ENCODE measurements at places on chromosomes 7 and 10. TPM values are rescaled to one million over a fixed set of nuclear protein-coding genes. Genes with fewer than 3 reads are reported as not detected.

DNA sequence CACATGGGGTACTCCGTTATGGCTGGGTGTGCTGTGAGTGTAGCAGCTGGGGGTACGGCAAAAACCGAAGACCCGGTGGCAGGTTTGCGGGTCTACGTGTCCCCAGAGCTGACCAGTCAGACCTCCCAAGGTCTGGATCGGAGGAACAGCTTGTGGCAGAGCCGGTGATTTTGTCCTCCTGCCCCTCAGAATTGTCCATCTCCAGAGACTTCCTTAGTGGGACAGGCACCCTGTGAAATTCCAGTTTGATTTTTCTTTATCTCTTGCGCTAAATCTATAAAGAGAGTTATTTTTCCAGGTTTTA is 1.0 kb downstream of the EIF3B start:
- H3K36me3 ChIP-seq, result no peaks in the 10 kb centered on the region
- H3K4me1 ChIP-seq, result no peaks in the 10 kb centered on the region
- no peaks in the 10 kb centered on the region for H3K27me3 ChIP-seq
- peak overlapping the region; percentile 66 for H3K27ac ChIP-seq

GRCh38 chr10:59465088-59465487 is 102.7 kb upstream of the FAM13C start:
- H3K4me3 ChIP-seq, result no peak overlapping the region
- DNase-seq, result no peak
- no peaks in the 10 kb centered on the region for H3K36me3 ChIP-seq
- H3K27ac ChIP-seq, result no peak overlapping the region

GRCh38 chr7:37081436-37081835 is 357.1 kb upstream of the AOAH start:
- no peak overlapping the region for H3K27ac ChIP-seq
- no peaks in the 10 kb centered on the region for H3K36me3 ChIP-seq
- DNase-seq, result no peak
- no peaks in the 10 kb centered on the region for H3K27me3 ChIP-seq

DNA sequence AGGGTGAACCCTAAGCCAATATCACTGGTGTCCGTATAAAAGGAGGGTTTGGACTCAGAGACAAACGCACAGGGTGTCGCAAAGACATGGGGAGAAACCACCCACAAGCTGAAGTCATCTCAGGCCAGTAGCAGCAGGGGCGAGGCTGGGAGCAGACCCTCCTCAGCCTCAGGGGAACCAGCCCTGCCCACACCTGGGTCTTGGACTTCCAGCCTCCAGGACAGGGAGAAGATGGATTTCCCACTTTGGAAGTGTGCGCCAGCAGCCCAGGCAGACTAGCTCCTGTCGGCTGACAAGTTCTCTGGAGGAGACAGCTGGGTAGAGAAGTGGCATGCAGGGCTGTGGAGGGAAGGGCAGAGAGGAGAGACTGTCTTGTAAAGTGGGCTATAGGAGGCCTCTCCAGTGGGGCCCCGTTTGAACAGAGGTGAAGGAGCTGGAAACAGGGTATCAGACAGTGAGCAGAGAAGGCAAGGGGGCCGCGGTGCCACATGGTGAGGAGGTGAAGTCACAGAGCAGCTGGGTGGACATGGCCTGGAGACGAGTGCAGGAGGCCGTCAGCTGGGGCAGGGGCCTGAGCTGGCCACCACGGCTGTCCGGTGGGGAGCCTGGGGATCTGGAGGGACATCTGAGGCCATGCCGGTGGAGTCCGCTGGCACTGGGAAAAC is 475.6 kb downstream of the PTPRN2 start:
- H3K4me3 ChIP-seq, result no peak overlapping the region
- no peak overlapping the region for H3K27ac ChIP-seq
- no peaks in the 10 kb centered on the region for H3K36me3 ChIP-seq
- no peaks in the 10 kb centered on the region for H3K27me3 ChIP-seq
- no peaks in the 10 kb centered on the region for H3K4me1 ChIP-seq

DNA sequence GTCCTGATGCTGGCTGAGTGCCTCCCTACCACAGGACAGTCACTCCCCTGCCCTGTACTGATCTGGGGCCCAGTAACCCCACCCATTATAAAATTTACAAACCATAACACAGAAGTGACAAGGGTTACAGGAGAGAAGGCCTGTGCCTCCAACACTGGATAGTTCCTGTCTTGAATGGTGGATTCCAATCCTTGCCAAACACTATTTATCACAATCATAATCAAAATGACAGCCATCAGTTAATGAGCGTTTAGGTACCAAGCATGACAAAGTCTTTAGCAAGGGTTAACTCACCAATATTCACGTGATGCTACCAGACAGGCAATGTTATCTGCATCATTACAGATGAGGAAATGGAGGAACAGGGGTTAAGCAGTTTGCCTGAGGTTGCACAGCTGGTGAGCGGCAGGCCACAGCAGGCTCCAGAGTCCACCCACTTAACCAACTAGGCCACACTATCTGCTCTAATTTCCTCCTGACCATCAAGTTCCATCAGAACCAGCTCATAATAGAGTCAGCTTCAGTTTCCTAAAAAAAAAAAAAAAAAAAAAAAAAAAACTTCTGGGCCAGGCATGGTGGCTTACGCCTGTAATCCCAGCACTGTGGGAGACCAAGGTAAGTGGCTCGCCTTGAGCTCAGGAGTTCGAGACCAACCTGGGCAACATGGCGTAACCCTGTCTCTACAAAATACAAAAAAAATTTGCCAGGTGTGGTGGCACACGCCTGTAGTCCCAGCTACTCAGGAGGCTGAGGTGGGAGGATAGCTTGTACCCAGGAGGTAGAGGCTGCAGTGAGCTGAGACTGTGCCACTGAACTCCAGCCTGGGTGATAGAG is 14.2 kb downstream of the PDLIM1 start:
- DNase-seq, result no peak
- peak overlapping the region; percentile 92 for H3K27ac ChIP-seq
- H3K4me3 ChIP-seq, result no peak overlapping the region
- no peaks in the 10 kb centered on the region for H3K4me1 ChIP-seq

DNA sequence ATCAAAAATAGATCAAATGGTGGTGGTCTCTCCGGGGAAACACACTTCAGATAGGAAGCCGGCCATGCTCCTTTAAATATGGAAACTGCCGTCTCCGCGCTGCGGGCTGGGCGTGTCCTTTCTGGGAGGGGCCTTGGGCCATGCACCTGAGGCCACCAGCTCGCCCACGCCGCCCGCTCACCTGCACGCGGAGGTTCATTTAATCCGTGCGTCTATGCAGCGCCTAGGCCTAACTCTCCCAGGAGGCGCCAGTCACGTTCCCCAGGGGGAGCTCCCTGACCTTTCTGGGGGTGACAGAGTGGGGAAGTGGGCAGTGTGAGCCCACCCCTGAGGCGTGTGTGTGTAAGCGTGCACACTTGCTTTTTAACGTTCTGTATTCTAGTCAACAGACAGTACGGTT is 64.0 kb downstream of the C10orf143 start:
- H3K36me3 ChIP-seq, result no peaks in the 10 kb centered on the region
- no peaks in the 10 kb centered on the region for H3K27me3 ChIP-seq
- DNase-seq, result no peak
- H3K4me3 ChIP-seq, result no peak overlapping the region
- H3K27ac ChIP-seq, result no peak overlapping the region

GRCh38 chr10:49598986-49599385 is 11.1 kb upstream of the SLC18A3 start:
- no peak overlapping the region for H3K4me3 ChIP-seq
- no peak for DNase-seq
- no peaks in the 10 kb centered on the region for H3K27me3 ChIP-seq
- H3K4me1 ChIP-seq, result no peaks in the 10 kb centered on the region
- H3K27ac ChIP-seq, result no peak overlapping the region
- H3K36me3 ChIP-seq, result no peaks in the 10 kb centered on the region

GRCh38 chr7:100483722-100484672 is at the start of gene NYAP1:
Gene NYAP1 (plus strand): TSS chr7:100483927. CDS start chr7:100485312, 1,385 bp downstream.
- no peaks in the 10 kb centered on the region for H3K36me3 ChIP-seq
- peak within 1 kb of the TSS; percentile 53 for H3K4me3 ChIP-seq
- H3K27me3 ChIP-seq, result no peaks in the 10 kb centered on the region
- DNase-seq, result no peak
- H3K27ac ChIP-seq, result peak within 1 kb of the TSS; percentile 18

DNA sequence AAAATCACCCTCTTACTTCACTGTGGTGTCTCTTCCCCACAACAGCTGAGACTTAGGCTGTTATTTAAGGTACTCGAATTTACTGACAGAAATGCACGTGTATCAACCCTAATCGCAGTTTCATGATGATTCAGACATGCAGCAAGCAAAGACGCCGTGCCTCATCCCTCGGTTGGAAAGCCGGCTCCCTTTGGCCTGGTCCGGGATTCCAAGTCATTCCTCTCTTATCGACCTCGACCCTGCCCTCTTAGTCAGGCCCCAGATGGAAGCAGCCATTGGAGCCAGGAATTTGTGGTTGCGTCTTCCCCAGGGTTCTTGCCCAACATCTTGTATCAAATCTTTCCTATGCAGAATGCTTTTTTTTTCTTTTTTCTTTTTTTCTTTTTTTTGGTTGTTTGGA is 229.5 kb downstream of the GATA3 start:
- no peaks in the 10 kb centered on the region for H3K36me3 ChIP-seq
- H3K27ac ChIP-seq, result no peak overlapping the region
- no peak overlapping the region for H3K4me3 ChIP-seq
- H3K4me1 ChIP-seq, result no peaks in the 10 kb centered on the region
- no peak for DNase-seq
- no peaks in the 10 kb centered on the region for H3K27me3 ChIP-seq

GRCh38 chr10:127736915-127737562 is at the start of gene FOXI2:
Gene FOXI2 (plus strand): TSS chr10:127737185. CDS start chr10:127737274, 89 bp downstream.
- H3K4me1 ChIP-seq, result peaks cover 5% of the 10 kb centered on the region
- DNase-seq, result no peak
- H3K36me3 ChIP-seq, result no peaks in the 10 kb centered on the region
- no peak within 1 kb of the TSS for H3K27ac ChIP-seq
- no peak within 1 kb of the TSS for H3K4me3 ChIP-seq

DNA sequence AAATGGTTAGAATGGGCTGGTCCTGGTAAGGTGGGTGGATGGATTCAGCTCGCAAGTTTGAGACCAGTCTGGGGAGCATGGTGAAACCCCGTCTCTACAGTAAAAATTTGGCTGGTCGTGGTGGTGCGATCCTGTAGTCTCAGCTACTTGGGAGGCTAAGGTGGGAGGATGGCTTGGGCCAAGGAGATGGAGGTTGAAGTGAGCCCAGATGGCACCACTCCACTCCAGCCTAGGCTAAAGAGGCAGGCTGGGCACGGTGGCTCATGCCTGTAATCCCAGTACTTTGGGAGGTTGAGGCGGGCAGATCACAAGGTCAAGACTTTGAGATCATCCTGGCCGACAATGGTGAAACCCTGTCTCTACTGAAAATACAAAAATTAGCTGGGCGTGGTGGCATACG is 15.3 kb downstream of the IFT22 start:
- no peak overlapping the region for H3K27ac ChIP-seq
- H3K27me3 ChIP-seq, result peaks cover 5% of the 10 kb centered on the region
- H3K4me1 ChIP-seq, result no peaks in the 10 kb centered on the region
- H3K4me3 ChIP-seq, result no peak overlapping the region

DNA sequence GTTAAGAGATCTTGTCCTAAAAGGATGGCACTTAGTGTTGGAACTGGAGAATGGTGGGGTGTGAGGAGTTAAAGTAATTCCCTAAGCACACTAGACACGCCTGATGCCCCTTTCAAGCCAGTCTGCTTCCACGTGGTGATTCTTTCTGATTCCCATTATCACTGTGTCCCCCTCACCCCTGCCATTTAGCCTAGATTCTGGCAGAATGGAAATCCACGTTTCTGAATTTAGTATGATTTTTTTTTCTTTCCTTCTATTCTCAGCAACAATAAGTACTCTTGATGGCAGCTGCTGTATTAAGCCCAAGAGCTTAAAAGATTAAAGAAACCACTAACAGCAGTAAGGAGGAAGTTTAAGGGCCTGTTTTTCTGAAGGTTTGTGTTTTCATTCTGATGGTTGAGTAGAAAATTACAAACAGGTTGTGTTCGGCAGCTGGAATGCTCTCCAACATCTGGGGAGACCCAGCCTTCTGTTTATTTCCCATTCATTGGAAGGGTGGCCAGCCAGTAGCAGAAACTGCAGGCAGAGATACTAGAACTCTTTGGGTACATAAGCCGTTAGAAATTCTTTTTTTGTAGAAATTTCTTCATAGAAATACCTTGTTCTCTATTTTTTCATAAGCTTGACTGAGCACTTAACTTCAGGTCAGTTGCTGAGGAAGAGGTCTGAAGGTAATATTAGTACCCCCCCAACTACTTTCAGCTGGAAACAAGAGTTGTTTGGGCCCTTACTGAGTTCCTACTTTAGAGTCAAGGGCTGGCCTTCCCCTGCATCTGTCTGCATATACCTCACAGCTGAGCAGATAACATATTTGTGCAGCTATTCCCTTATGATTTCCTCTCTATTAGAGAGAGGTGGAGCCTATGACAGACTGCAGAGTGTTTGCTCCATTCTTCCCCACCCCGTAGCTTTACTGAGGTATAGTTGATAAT is 355.1 kb downstream of the AUTS2 start:
- no peaks in the 10 kb centered on the region for H3K27me3 ChIP-seq
- no peaks in the 10 kb centered on the region for H3K36me3 ChIP-seq
- H3K4me1 ChIP-seq, result no peaks in the 10 kb centered on the region
- H3K27ac ChIP-seq, result no peak overlapping the region

- H3K27me3 ChIP-seq, result no peaks in the 10 kb centered on the region
- no peak overlapping the region for H3K4me3 ChIP-seq
- no peak overlapping the region for H3K27ac ChIP-seq
- H3K36me3 ChIP-seq, result no peaks in the 10 kb centered on the region
- H3K4me1 ChIP-seq, result no peaks in the 10 kb centered on the region
These were observed 30.1 kb upstream of the KCNMA1 start for GRCh38 chr10:77667426-77668324.

DNA sequence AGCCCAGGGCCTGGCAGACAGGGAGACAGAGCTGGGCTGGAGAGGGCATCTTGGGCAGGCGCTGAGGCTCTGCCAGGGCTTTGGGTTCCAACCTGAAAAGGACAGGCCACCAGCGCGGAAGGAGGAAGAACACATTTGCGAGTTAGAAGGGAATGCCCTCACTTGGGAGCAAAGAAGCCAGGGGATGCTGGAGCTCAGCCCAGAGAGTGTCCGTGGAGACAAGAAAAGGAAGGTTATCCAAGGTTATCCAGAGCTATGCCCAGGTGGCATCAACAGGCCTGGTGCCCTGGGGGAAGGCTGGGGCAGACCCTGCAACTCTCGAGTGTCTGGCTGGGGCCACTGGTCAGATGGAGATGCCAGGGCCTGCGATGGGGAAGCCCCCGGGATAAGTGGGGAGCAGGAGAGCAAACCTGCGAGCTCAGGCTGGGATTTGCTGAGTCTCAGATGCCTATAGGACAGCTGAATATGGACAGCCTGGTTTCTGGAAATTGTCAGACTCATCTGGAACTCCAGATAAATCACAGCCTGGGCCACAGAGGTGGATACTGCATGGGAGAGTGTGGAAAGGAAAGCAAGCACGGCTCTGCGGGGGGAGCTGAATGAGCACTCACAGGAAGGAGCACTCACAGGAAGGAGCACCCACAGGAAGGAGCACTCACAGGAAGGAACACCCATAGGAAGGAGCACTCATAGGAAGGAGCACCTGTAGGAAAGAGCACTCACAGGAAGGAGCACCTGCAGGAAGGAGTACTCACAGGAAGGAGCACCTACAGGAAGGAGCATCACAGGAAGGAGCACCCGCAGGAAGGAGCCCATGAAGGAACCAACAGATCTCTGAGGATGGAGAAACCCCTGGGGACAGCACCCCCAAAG is 152.1 kb downstream of the ADAM12 start:
- no peak for DNase-seq
- H3K27ac ChIP-seq, result no peak overlapping the region
- no peaks in the 10 kb centered on the region for H3K27me3 ChIP-seq

MKI67 gene
- 2.6 TPM for total RNA-seq

DRGX gene
- total RNA-seq, result not detected

UTF1 gene
- total RNA-seq, result not detected

OPN4 gene
- not detected for total RNA-seq

RHOBTB1 gene
- 3.6 TPM for total RNA-seq

TBX20 gene
- 1.0 TPM for total RNA-seq

STYXL1 gene
- total RNA-seq, result 18.3 TPM
